ENCODE measurements at places on chromosomes 6 and 20.

DNA sequence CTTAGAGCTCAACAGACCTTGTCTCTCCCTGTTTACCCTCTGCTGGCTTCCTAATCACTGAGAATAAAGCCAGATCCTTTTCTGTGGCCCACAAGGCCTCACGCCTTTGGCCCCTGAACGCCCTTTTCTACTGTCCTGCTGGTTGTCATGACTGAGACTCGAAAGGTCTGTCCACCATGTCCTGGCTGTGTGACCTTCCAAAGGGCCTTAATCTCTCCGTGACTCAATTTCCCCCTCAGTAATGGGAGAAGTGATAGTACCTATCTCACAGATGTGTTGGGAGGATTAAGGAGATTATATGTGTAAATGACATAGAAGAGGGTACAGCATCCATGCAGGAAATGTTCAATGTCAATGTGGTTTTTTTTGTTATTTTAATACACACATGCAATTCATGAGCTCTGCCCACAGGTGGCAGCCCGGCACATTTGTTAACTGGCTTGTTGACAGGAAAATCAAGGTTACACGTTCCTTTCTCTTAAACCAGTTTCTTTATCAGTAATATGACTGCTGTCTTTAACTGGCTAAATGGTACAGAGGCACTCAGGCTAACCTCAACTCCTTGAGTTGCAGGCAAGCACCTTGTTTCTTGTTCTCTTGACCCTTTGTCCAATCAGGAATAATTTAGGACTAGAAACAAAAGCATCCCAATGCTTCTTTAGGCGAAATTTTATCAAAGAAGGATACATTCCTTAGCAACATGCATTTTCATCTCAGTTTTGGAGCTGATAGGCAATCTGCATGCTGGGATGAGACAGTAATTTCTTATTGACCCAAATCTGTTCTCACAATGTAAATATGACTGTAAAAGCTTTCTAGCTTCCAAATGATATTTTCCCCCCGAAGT, 16.6 kb downstream of the SLC22A1 start:
- H3K4me1 ChIP-seq = peaks cover 8% of the 10 kb centered on the region
- no peak for DNase-seq
- H3K27ac ChIP-seq = no peak overlapping the region
- H3K4me3 ChIP-seq = no peak overlapping the region

DNA sequence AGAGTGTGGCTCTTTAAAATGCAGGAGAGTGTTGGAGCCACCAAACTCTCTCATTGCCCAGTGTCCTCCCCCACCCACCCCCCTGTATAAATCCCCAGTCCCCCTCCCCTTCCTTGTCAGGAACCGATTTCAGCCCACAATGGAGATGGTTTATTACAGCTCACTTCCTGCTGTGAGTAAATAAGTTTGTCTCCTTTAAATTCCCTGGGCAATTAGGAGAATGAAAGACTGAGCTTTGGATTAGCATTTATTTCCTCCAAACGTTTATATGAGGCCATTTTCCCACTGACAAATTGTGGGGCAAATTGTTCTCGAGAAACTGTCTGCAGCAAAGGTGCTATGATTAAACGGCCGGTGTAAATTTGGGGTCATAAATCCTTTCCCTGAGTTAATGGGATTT, 128.8 kb downstream of the DHX35 start:
- H3K36me3 ChIP-seq = no peaks in the 10 kb centered on the region
- no peak for DNase-seq
- no peaks in the 10 kb centered on the region for H3K4me1 ChIP-seq
- H3K4me3 ChIP-seq = no peak overlapping the region
- H3K27me3 ChIP-seq = no peaks in the 10 kb centered on the region
- H3K27ac ChIP-seq = no peak overlapping the region

DNA sequence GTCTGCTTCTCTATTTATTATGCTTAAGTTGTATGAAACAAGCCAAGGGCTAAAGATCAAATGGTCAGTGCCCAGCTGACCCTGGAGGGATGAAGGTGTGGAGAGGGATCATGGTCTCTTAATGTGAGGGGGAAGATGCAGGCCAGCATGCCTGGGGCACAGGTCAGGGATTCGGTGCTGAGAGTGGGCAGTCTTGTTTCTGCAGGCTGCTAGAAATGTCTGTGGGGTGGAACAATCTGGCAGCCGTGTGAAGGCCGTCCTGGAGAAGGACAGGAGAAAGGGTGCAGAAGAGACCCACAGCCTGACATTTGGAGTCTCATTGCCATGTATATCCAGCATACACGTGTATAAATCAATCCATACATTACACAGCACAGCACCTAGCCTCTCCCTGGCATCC, 258.3 kb upstream of the MOCS1 start:
- peaks cover 3% of the 10 kb centered on the region for H3K27me3 ChIP-seq
- no peak overlapping the region for H3K4me3 ChIP-seq
- no peak overlapping the region for H3K27ac ChIP-seq
- no peaks in the 10 kb centered on the region for H3K36me3 ChIP-seq
- DNase-seq = no peak
- H3K4me1 ChIP-seq = no peaks in the 10 kb centered on the region

- H3K27ac ChIP-seq = no peak overlapping the region
- H3K27me3 ChIP-seq = no peaks in the 10 kb centered on the region
- no peak overlapping the region for H3K4me3 ChIP-seq
These were observed 16.1 kb downstream of the MTCL3 start for GRCh38 chr6:127503022-127503421.

- H3K27ac ChIP-seq = no peak overlapping the region
- no peaks in the 10 kb centered on the region for H3K4me1 ChIP-seq
- H3K36me3 ChIP-seq = no peaks in the 10 kb centered on the region
- H3K4me3 ChIP-seq = no peak overlapping the region
- DNase-seq = no peak
These were observed 12.7 kb downstream of the SNAP25 start for GRCh38 chr20:10231290-10231689.

- DNase-seq = no peak
- H3K27me3 ChIP-seq = no peaks in the 10 kb centered on the region
- no peaks in the 10 kb centered on the region for H3K36me3 ChIP-seq
- H3K4me1 ChIP-seq = no peaks in the 10 kb centered on the region
These were observed 574.4 kb downstream of the RNF144B start for GRCh38 chr6:18961566-18961965.

DNA sequence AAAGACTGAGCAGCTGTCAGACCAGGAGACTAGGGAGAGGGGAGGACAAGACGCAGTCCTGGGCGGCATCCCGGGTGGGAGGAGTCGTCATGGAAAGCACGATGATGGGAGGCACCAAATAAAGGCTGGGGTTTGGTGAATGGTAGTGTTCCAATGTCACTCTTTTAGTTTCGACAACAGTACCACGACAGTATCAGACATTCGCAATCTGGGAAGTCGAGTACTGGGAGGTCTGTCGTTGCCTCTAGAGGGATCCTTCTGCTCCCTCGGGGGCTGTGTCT, 32.1 kb downstream of the PSMG4 start:
- peaks cover 4% of the 10 kb centered on the region for H3K4me1 ChIP-seq
- H3K27ac ChIP-seq = no peak overlapping the region
- DNase-seq = peak; percentile 43
- H3K4me3 ChIP-seq = no peak overlapping the region
- no peaks in the 10 kb centered on the region for H3K27me3 ChIP-seq

- no peak overlapping the region for H3K27ac ChIP-seq
- DNase-seq = no peak
- no peaks in the 10 kb centered on the region for H3K36me3 ChIP-seq
- H3K4me3 ChIP-seq = no peak overlapping the region
- peaks cover 2% of the 10 kb centered on the region for H3K27me3 ChIP-seq
These were observed 303.4 kb upstream of the EXOC2 start for GRCh38 chr6:996271-996852.

- no peak overlapping the region for H3K27ac ChIP-seq
- no peak overlapping the region for H3K4me3 ChIP-seq
- H3K4me1 ChIP-seq = peaks cover 7% of the 10 kb centered on the region
- no peak for DNase-seq
These were observed 23.8 kb downstream of the MANEA start for GRCh38 chr6:95601133-95601532.

DNA sequence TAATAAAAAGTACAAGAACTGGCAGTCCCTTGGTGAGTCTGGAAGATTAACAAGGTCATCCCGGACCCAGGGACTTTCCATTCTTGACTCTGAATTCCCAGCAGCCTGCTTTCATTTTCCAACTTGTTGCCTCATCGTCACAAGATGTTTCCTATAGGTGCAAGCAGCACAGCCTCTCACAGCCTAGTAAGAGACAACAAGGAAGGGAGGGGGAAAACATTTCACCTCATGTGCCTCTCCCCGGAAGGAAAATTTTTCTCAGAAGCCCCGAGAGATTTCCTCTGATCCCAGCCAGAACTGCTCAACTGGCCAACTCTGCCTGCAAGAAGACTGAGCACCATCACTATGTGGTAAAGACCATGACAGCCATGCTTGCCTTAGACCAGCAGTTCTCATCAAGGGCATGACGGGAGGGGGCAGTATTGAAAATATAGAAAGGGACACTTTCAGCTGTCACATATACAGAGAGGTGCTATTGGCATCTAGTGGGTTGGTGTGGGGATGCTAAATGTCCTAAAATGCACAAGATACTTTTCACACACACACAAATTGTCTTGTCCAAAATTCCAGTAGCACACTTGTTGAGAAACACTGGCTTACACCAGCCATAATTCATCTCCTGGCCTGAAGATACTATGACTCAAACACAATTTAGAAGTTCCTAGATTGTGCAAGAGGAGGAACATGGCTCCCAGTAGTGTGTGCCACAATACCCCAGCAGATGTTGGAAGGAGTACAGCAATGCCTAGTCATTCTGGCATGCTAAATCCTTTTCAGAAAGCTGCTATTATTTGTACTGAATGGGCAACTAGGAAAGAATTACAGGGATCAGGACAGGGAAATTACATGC, 10.8 kb upstream of the WTAP start:
- no peak for DNase-seq
- H3K36me3 ChIP-seq = no peaks in the 10 kb centered on the region
- H3K4me1 ChIP-seq = peaks cover 54% of the 10 kb centered on the region
- peak overlapping the region; percentile 93 for H3K27ac ChIP-seq

- DNase-seq = no peak
- H3K4me3 ChIP-seq = no peak overlapping the region
- no peak overlapping the region for H3K27ac ChIP-seq
These were observed 7.0 kb upstream of the CHRNA4 start for GRCh38 chr20:63368151-63368550.

- peaks cover 60% of the 10 kb centered on the region for H3K36me3 ChIP-seq
- H3K4me1 ChIP-seq = no peaks in the 10 kb centered on the region
- no peak for DNase-seq
- H3K4me3 ChIP-seq = no peak overlapping the region
These were observed 73.0 kb downstream of the GFRA4 start for GRCh38 chr20:3590164-3590563.

DNA sequence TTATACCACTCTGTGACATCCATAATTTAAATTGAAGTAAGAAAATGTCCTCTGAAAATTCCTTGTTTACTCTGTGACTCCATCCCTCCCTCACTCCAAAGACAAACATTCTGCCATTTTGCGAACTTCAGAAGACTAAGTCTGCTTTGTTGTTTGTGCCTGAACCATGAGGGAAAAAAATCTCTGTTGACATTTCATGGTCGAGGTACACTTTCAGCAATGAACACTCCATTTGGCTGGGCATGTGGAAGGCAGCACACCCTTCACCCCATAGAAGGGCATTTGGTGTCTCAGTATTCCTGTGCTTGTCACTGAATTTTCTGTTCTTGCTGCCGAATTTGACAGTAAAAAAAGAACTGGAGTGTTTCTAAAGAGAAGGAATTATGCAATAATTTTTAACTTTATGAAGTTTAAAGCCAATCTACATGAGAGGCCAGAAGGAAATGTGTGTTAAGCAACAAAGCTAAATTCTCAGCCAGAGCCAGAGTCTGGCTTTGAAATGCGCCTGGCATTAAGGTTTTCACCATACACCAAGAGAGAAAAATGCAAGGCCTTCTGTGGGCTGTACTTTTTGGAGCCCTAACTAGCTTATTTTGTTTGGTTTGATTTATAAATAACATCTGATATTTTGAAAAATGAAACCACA, 4.7 kb upstream of the PBOV1 start:
- H3K4me3 ChIP-seq = no peak overlapping the region
- no peak for DNase-seq
- no peaks in the 10 kb centered on the region for H3K4me1 ChIP-seq
- H3K36me3 ChIP-seq = no peaks in the 10 kb centered on the region

DNA sequence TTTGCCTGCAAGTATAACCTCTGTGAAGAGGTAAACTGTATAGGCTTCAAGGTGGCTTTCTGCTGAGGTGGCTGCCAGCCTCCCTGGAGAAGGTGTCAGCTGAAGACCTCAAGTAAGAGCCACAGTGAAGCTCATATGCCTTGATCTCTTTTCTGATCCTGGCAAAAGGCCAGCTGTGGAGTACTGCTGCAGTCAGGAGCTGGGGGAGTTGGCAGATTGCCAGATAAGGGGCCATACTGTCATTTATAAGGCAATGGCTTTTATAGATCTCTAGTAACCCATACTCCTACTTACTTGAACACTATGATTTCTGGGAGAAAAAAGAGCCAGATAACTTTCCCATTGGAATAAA, 8.8 kb upstream of the CEP85L start:
- no peaks in the 10 kb centered on the region for H3K36me3 ChIP-seq
- H3K4me3 ChIP-seq = no peak overlapping the region
- peaks cover 8% of the 10 kb centered on the region for H3K4me1 ChIP-seq
- no peak for DNase-seq

- no peaks in the 10 kb centered on the region for H3K36me3 ChIP-seq
- H3K4me3 ChIP-seq = no peak overlapping the region
- H3K4me1 ChIP-seq = peaks cover 14% of the 10 kb centered on the region
- H3K27ac ChIP-seq = no peak overlapping the region
These were observed 169.8 kb downstream of the ANKRD60 start for GRCh38 chr20:58058421-58059259.

DNA sequence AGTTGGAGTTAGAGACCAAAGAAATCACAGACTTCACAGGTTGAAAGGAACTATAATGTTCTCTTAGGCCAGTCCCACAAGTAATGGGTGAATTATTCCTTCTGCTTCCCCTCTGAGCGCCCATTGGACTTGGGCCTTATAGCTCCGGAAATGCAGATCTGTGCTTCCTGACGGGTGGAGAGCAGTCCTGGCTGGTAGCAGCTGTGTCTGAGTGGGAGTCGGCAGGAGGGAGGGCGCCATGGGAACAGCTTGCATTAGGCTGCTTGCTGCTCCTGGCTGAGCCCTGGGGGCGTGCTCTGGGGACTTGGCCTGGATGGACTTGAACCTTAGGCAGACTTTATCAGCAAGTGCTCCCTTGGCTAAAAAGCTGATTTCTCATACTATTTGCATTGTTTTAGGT, 18.4 kb upstream of the NUP153 start:
- H3K27me3 ChIP-seq = no peaks in the 10 kb centered on the region
- no peak overlapping the region for H3K27ac ChIP-seq
- no peaks in the 10 kb centered on the region for H3K36me3 ChIP-seq
- peaks cover 3% of the 10 kb centered on the region for H3K4me1 ChIP-seq
